ENCODE measurements at places on chromosomes 2 and 18.

GRCh38 chr2:70927138-70927537, 8.6 kb upstream of the ATP6V1B1 start:
- no peak for DNase-seq

DNA sequence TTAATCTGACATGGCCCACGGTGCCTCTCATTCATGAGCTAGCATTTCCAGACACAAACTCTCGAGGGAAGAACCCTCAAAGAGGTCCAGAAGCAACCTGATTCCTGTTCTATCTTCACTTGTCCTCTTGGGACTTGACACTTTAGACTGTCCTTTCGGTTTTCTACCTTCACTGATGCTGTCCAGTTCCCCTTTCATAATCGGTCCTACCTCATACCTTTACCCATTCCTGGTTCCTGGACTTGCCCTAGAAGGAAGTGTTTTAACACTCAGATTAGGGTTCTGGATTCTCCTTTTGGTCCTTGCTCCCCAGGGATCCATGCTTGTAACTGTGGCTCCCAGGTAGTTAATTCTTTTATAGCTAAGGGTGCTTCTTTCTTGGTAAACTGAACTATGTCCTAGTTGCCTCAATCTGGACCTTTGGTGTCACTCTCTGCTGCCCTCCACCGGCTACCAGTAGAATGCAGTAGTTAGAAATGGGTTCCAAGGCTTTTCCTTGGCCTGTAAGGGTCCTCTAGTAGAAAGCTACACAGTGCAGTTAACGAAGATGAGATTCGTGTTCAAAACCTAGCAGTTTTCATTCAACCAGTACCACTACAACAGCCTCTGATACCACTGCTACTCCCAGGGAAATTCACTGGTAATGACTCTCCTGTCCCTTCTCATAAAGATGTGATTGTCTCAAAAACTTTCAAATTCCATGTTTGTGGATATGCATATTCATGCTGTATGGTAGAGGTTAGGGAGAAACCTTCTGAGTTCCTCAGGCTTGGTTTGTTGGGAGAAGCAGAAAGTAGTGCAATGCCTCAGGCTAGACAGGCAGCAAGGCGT, 178.1 kb upstream of the CYP26B1 start:
- DNase-seq = peak; percentile 20

DNA sequence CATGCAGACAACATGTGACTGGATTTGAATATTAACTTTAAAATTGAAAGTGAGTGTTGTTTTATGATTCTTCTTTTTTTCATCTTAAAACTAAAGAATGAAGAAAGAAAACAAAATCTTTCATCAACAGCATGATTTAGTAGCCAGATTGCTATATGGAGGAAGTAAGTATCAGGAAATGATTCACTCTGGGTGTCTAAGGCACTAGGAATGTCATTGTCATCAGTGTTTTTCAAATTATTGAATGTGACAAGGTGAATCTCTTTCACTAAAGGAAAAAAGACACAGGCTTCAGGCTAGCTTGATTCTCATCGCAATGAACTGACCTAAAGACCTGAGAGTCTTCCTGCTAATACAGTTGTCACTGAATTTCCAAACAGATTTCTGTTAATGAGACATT, 430.1 kb downstream of the FBXO15 start:
- DNase-seq = no peak

DNA sequence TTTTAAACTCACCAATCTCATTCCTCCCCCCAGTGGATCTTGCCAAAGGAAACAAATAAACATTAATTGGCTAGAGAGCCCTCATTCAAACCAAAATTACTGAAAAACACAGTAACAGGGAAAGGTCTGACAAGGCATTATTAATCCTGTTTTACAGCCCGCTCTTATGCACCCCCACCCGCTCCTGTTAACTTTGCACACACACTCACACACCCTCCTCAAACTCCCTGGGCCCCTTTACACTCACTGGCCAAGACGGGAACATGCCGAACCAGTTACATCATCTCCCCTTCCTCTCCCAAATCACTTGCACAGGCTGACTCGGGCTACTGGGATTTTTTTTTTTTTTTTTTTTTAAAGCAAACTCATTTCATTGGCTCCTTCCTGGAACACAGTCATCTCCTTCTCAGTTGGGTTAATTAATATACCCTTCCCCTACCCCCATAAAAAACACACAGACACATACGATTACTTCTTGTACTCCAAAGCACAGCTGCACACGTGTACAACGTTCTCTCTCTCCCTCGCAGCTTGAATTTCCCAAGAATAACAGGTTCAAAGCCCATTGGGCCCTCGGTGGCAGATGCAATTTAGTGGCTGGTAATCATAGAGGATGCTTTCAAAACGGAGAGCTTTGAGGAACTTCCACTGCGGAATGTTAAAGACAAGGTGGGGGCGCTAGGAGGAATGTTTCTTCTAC, 31.8 kb downstream of the KLF7 start:
- DNase-seq = no peak

DNA sequence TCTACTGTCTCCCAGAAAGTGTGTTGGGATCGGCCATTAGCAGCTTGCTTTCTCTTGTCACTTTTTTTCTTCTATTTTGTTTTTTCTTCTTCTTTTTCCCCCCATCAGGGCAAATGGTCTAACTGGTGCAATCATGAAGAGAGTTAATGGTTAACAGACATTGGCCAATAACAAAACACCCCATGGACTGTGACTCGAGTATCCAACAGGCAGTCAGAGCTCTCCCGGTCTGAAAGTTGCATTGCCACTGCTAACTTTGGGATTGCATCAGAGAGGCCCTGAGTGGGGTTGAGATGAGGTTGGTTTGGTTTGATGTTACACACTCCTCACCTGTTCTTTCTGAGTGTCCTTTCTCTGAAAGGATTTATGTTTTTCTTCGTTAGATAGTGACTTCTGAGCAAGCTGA, 12.9 kb upstream of the SNORC start:
- DNase-seq = no peak

DNA sequence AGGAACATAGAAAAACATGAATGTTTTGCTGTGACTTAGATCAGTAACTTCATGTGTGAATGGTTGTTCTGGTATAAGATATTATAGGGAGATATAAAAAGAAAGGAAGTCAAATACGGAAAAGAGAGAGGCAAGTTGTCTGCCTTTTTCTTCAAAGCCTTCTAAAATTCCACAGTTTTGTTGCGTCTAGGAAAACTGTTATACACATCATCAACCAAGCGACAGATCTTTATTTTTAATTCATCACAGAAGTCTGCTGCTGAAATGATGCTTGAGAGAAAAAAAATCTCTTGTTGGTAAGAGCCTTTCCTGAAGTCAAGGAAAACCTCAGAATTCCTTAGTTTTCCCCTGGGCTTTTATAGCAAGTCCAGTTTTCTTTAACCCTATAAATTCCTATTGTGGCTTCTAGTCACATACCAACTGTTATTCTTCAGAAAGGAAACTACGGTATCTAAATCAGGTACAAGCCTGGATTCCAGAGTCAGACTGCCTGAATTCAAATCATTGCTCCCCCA, 36.3 kb upstream of the TANC1 start:
- no peak for DNase-seq

DNA sequence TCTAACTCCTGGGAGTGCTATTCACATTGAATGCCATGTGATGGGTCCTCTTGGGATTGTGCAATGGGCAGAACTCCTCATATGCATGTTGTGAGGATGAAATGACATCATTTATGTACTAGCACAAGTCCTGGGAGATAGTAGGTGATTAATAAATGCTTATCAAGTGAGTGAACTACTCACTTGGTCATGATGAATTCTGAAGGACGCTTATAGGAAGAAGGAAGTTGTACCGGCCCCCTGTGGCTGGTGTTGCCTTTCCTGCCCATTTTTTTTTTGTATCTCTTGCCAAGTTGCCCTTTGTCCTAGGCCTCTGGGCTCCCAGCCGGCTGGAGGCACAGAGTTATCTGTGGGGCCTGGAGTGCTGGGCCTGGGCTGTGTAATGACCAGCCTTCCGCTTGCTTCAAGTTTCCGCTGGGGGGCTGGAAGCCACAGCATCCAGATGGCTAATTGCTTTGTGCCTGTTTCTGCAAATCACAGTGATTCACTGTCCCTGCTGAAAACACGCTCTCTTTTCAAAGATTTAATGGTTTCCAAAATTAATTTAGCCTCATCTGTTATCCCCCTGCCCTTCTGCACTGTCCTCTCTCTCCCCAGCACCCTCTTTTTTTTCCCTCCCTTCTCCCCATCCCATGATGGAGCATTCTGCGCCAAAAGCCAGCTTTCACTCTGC, 33.7 kb upstream of the MRPL33 start:
- DNase-seq = no peak

GRCh38 chr2:42567364-42567763, 1.1 kb upstream of the MTA3 start:
- no peak for DNase-seq

DNA sequence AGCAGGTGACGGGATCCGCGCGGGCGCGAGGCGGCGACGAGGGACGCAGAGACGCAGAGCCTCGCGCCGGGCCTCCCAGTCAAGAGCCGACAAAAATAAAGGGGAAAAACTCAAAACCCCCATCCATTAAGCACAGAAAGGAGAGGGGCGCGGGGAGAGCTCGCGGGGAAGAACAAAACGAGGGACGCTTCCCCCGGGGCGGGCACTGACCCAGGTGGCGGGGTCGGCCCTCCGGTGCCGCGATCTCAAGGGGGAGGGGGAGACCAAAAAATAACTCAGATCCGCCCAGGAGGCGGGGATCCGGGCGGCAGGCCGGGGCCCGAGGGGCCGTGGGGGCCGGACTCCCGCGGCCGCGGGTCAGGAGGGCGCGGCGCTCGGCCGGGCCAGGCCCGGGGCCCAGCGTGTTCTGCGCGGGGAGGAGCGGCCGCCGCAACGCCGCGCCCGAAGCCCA, 597 bp downstream of the RNF103 start:
- DNase-seq = peak; percentile 58

DNA sequence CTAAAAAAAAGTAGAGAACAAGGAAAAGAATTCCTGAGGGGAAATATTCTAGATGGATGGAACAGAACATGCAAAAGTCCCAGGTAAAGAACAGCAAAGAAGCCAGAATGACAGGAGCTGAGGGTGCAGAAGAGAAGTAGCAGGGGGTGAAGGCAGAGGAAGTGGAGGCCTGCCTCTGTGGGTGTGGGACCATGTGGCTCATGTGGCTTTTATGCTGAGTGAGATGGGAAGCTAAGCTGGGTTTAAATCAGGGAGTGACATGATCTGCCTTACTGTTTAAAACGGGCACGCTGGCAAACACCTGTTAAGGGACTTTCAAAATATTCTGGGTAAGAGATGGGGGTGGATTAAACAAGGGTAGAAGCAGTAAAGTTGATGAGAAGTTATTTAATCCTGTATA, 40.0 kb downstream of the GKN2 start:
- DNase-seq = peak; percentile 35

DNA sequence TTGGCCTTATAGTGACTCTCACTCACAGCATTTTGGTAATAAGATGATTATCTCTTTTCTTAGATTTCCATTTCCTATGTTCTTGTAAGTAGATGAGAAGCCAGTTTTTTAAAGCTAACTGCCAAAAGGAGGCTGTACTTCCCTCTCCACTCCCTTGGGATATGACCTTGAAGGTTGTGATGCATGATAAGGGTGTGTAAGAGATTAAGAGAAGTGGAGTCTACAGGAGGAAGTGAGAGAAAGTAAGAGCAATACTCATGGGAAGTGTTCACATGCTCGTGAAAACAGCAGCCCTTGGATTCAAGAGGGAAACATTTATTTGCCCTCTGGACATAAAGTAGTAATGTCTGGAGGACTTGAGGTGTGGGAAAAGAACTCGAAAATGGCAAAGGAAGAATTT, 171.5 kb downstream of the EVA1A start:
- DNase-seq = no peak

- DNase-seq = no peak
Measured at GRCh38 chr2:100833331-100833730, 13.4 kb downstream of the NPAS2 start.

- no peak for DNase-seq
Measured at GRCh38 chr2:170434900-170435621, 257.1 kb downstream of the MYO3B start.

DNA sequence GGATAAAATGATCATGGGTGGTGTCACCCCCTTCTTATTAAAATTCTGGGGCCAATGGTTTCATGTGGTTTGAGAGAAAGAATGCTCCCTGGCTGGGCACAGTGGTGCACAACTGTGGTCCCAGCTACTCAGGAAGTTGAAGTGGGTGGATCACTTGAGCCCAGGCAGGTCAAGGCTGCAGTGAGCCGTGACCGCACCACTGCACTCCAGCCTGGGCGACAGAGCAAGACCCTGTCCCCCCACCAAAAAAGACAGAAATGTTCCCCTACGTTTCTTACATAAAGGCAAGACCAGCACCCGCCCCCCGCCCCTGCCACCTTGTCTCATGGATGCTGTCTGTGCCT, 53.0 kb upstream of the ID2 start:
- DNase-seq = no peak

DNA sequence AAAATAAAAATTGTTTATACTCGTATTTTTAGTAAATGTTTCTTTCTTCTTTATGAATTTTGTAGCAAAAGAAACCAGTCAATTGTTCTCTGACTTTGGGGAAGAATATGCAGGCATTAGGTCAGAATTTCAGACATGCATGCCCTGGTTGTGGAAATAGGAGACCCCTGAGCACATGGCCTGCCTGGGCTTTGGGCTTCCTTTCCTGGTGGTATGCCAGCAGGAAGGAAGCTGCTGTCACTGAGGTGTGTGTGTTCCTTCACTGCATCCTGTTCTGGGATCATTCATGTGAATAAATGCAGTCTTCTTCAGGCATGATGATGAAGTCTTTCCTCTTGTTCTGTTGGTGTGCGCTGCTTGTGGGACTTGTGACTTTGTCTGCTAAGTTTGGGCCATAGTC, 920.2 kb upstream of the VRK2 start:
- DNase-seq = no peak

GRCh38 chr2:230268606-230269243, 43.2 kb downstream of the SP140 start:
- peak; percentile 25 for DNase-seq

DNA sequence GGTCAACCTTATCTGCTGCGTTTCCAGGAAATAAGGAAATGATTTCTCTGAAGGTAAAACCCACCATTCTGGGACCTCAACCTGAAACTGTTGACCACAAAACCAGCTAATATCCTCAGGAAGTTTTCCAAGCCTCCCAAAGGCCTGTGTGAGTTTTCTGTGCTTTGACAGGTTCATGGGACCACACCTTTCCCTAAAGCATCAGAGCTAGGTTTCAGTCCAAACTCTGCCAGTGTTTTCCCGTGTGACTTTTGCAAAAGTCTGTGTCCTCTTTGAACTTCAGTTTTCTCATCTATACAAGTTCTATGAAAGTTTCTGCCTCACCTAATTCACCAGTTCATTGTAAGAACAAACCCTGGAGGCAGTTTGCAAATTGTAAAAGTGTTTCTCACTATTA, 39.8 kb downstream of the VSNL1 start:
- no peak for DNase-seq

- DNase-seq = no peak
Measured at GRCh38 chr2:172279813-172280212, 147.6 kb upstream of the ITGA6 start.

GRCh38 chr2:181196401-181196800, 216.0 kb downstream of the UBE2E3 start:
- DNase-seq = no peak

GRCh38 chr18:31723990-31724711, 36.5 kb downstream of the SLC25A52 start:
- DNase-seq = no peak

GRCh38 chr2:108942231-108942825, 46.7 kb downstream of the EDAR start:
- DNase-seq = no peak

GRCh38 chr2:201057715-201058248, 13.7 kb downstream of the HYCC2 start:
- no peak for DNase-seq

Data from activated CD4-positive, alpha-beta T cell treated with anti-CD3 and anti-CD28 coated beads, Interleukin-2, amount 50 U/mL, for 48 hours (primary cell).